ENCODE measurements at places on chromosomes 4 and X.

DNA sequence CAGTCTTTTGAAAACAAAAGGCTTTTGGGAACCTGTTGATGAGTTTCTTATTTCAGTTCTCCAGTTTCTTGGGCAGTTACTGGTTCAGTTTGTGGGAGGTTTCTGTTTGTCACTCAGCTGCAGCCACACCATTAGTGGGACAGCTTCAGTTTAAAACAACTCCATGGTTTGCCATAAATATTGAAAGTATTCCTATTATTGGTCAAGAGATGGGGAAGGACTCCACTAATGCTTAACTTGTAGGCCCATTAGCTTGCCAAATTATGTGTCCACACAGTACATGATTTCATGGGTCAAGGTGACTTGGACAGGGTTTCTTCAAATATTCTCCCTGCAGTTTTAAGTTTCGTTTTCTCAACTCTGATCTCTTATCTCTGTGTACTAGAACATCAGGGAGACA lies 15.5 kb upstream of the ASIC5 start:
- H3K27ac ChIP-seq, result no peak overlapping the region
- no peak overlapping the region for H3K4me3 ChIP-seq

DNA sequence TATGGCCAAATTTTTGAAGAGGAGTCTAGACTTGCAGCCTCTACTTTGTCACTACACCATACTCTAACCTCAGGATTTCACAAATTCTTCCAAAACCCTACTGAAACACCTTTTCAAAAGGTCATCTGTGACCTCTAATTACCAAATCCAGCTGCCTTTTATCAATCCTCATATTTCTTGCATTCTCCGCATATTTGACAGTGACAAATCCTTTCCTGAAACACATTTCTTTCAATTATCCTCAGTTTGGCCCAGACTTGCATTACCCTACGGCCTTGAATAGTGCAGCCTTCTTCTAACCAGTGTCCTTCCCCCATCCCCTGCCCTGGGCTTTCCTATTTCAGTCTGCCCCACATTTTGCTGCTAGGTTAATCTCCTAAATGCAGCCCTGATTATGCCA lies 25.5 kb downstream of the MID2 start:
- H3K4me3 ChIP-seq, result no peak overlapping the region
- no peak overlapping the region for H3K27ac ChIP-seq

- DNase-seq, result no peak
- H3K4me3 ChIP-seq, result no peak overlapping the region
- peaks cover 7% of the 10 kb centered on the region for H3K36me3 ChIP-seq
Measured at GRCh38 chrX:46551494-46552128, 6.4 kb upstream of the ZNF674 start.

DNA sequence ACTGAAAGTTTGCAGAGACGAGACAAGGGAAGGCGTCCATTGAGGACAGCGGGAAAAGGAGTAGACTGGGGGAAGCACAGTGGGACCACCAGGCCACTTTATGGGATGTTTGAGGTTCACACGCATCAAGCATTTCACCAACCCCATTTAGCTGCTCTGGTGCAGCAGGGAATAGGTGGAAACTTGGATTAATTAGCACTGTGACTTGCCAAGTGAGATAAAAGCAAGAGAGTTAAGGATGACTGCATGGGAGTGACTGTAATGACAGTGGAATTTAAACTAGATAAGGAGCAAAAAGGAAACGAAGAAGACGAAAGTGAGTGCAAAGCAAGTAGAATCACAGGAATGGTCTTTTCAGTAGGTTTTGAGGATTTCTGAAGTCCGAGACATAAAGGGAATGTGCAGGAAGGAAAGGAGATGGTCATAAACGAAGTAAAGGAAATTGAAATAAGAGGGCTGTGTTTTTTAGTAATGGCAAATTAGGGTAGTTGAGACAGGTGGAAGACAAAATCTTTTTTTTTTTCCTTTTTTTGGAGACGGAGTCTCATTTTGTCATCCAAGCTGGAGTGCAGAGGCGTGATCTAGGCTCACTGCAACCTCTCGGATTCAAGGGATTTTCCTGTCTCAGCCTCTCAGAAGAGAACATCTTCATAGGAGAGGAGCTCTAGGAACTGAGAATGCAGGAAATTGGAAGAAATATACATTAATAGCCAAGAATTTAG lies 119.0 kb upstream of the MAP9 start:
- no peak for DNase-seq
- H3K4me3 ChIP-seq, result no peak overlapping the region
- H3K27ac ChIP-seq, result no peak overlapping the region
- H3K4me1 ChIP-seq, result no peaks in the 10 kb centered on the region

DNA sequence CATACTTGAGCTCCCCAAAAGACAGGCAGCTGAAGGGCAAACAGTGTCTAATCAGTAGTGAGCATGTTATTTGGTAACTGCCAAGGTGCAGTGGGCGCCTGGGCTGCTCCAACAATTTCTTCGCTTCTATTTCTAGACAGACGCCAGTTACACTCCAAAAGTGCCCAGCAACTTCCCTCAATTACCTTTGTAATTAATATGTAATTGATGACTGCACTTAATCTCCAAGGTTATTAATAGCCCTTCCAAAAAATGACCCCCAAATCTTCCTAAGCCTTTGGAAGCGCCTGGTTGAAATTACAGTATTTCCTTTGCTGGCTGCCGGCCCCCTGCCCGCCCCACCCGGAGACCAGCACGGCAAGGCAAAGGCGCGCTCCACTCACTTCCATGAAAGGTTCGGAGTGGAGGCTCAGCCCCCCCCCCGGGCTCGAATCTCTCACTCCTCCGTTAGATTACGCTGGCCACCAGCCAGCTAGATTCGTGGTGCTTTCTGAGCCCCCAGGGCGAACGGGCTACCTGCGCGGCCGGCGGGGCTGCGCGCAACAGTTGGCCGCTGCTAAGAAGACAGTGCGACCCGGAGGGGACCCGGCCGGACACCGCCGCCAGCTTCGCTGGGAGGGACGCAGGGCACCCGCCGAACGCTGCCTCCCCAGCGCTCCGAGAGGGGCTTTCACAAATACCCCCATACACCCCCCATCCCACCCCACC lies 1.9 kb downstream of the GPC4 start:
- H3K27me3 ChIP-seq, result peaks cover 11% of the 10 kb centered on the region
- no peak for DNase-seq

DNA sequence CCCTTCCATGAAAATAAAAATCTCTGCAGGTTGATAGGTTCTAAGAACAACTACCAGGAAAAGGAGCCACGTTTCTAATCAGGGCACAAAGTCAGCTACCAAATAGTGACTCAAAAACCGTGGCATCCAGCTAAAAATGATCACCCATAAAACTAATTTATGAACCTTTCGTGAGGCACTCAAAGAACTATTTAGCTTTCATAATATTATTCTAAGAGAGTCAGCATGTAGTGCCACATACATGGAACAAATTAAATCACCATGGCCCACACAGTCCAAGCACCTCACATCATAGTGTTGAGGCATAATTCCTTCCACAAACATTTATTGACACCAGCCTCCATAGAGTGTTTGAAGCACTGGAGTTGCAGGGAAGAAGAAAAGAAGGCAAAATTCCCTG lies 252.0 kb upstream of the PPARGC1A start:
- no peaks in the 10 kb centered on the region for H3K4me1 ChIP-seq
- DNase-seq, result no peak
- no peaks in the 10 kb centered on the region for H3K36me3 ChIP-seq
- no peaks in the 10 kb centered on the region for H3K27me3 ChIP-seq

GRCh38 chr4:81796790-81797528 lies 325.3 kb upstream of the RASGEF1B start:
- H3K36me3 ChIP-seq, result no peaks in the 10 kb centered on the region
- H3K27ac ChIP-seq, result no peak overlapping the region
- H3K4me3 ChIP-seq, result no peak overlapping the region
- DNase-seq, result no peak

DNA sequence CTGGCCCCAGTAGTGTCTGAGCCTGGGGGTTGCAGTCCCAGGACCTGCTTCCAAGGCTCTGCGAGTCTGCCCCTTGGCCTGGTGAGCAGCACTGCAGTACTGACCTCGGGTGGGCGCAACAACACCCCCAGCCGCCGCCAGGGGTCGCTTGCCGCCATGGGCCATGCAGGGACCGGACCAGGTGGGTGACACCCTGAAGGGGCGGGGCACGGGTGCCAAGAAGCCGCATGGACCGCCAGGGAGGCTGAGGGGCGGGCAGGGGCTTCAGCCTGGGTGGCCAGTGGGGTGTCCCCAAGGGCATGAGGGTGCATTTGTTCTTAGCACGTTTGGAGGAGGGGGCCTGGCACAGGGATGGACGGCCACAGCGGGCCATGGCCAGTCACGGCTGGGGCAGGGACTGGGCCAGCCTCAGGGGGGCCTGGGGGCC lies 25.0 kb downstream of the TACC3 start:
- DNase-seq, result peak; percentile 64
- no peaks in the 10 kb centered on the region for H3K4me1 ChIP-seq
- H3K36me3 ChIP-seq, result peaks cover 10% of the 10 kb centered on the region

GRCh38 chrX:120614816-120615215 lies 10.9 kb downstream of the MCTS1 start:
- H3K27ac ChIP-seq, result no peak overlapping the region
- no peak overlapping the region for H3K4me3 ChIP-seq
- no peaks in the 10 kb centered on the region for H3K27me3 ChIP-seq
- no peak for DNase-seq
- peaks cover 17% of the 10 kb centered on the region for H3K36me3 ChIP-seq

DNA sequence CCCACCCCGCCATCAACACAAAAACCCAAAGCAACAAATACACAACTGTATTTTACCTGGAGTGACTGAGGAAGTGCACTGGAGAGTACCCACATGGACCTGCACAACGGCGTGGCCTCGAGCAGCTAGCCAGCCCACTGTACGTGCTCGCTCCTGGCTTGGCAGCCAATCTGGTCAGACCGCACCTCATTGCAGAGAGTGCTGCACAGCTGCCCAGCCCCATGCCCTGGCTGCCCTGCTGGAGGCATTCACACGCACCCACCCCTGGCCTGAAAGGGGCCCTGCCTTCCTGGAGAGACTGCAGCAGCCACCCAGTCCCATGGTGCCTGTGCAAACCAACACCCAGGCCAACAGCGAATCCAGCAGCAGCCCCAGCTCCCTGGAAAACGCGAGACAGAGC lies 116.3 kb downstream of the GALNTL6 start:
- no peaks in the 10 kb centered on the region for H3K4me1 ChIP-seq
- H3K27me3 ChIP-seq, result no peaks in the 10 kb centered on the region
